ENCODE measurements at places on chromosomes 3 and 15.
A peak's percentile ranks its signal among the peaks of the same experiment; 100 is the strongest.

DNA sequence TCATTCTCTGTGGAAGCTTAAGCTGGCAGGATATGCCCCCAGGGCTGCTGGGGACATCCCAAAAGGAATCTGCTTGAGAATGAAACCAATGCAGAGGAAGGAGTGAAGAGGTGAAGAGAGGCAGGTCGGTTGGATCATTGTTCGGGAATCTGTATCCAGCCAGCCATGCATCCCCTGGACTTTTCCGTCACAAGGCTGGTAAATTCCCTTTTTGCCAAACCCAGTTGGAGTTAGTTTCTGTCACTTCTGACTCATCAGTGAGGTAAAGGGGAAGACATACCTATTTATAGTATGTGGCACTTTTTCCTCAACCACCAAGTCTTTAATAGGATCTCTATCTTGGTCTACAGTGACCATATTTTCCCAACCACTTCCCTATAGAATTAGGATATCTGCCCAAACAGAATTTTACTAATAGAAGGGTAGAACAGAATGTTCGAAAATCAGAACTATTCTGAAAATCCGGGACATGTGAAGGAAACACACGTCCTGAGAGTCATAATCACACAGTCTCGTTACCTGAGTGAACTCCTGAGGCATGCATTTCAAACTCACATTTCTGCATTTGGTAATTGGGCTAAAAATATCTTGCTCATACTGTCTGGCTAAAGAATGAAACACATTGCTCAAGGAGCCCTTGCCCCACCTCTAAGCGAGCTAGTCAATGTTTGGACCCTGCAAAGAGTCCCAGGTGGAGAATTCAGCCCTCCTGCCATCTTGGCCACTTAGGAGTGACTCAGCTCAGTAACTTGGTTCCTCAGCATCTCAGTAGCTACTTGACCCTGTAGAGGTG is 289.7 kb upstream of the ADAMTS9 start:
- peak; percentile 61 for DNase-seq

GRCh38 chr3:139227165-139227564 is 116.7 kb upstream of the MRPS22 start:
- DNase-seq = no peak

GRCh38 chr3:42535981-42536784 is 33.7 kb downstream of the VIPR1 start:
- no peak for DNase-seq

GRCh38 chr3:157122116-157122515 is 37.8 kb downstream of the CCNL1 start:
- DNase-seq = peak; percentile 39

DNA sequence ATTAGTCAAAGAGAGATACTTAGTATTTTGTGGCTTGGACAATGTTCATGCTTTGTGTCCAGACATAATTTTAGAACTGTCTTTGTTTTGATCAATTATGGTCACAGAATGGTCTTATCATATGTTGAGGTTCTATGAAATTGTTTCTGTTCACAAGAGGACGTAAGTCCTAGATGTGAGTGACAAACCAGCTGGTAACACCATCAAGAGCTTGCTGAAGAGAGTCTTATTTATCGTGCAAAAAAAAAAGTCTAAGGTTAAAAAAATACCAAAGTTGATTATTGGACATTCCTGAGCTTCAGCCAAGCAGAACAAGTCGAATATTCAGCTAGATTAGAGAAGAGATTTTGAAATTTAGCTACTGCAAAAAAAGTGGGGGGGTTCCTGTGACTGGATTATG is 495.9 kb upstream of the NAALADL2 start:
- no peak for DNase-seq

GRCh38 chr3:62261121-62261520 is 112.2 kb downstream of the FEZF2 start:
- no peak for DNase-seq

DNA sequence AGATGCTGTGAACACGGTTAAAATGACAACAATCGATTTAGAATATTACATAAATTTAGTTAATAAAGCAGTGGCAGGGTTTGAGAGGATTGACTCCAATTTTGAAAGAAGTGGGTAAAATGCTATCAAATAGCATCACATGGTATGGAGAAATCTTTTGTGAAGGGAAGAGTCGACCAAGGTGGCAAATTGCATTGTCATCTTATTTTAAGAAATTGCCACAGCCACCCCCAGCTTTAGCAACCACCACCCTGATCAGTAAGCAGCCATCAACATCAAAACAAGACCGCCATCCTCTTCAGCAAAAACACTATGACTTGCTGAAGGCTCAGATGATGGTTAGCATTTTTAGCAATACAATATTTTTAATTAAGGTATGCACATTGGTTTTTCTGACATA is 5.7 kb upstream of the CCR5 start:
- DNase-seq = no peak

DNA sequence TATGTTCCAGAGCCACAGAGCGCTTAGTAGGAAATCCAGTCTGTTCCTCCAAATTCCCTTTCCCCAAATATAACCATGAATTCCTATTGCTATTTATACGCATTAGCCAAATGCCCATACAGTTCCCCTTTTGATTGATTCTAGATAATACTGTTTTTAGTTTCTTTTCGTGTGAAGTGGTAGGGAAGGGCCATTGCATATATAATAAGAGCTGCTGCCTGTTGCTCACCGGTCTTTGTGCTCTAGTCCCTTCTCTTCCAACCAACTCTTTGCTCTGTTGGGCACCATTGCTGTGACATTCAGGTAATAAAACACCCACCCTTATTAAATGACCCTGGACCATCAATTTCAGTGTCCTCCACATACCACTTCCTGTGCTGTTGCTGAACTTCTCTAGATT is 379.9 kb upstream of the KCNMB2 start:
- DNase-seq = no peak

DNA sequence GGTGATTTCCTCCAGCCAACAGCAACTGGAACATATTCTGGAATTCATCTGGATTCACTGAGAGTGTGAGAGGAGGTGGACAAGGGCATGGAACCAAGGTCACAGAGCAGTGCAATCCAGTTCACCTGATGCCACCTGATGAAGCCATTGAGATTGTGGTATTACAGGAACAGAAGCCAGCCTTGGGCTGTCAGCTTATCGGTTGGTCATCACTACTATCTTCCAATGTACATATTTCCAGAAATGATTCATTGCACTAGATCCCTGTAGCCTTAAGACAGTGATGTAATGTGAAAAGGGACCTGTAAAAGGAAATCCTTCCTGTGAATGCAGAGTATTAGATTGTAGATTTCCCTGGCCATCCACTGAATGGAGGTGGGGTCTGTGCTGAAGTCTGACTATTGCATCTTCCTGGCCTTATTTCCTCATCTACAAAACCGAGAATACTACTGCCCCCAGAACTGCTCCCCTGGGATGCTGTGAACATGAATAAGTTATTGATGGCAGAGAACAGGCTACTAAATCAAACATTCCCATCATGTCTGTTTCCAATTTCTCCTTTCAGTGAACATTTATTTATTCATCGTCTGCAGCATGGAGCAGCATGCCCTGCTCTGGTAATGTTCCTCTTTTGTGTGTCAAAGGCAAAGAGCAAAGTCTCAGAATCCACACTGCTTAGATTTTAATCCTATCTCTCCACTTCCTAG is 47.4 kb upstream of the TPM1 start:
- DNase-seq = peak; percentile 12

DNA sequence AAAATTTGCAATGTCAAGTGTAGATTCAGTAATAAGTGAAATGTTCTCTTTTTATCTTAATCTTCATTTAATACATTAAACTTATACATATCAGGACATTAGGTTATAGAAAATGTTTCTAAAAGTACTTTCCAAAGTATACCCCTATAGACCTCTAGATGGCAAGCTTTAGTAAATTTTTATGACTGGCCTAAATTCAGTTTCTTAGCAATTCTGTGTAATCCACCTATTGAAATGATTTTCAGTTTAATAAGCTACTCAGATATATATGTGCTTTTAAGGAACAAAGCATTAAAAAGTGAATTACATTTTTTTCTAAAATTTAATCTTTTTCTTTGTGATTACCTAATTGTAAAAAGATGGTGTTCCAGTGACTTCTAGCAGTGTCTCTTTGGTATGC is 342.2 kb downstream of the GBE1 start:
- DNase-seq = no peak

GRCh38 chr3:183074261-183074660 is 25.0 kb downstream of the MCCC1 start:
- no peak for DNase-seq

DNA sequence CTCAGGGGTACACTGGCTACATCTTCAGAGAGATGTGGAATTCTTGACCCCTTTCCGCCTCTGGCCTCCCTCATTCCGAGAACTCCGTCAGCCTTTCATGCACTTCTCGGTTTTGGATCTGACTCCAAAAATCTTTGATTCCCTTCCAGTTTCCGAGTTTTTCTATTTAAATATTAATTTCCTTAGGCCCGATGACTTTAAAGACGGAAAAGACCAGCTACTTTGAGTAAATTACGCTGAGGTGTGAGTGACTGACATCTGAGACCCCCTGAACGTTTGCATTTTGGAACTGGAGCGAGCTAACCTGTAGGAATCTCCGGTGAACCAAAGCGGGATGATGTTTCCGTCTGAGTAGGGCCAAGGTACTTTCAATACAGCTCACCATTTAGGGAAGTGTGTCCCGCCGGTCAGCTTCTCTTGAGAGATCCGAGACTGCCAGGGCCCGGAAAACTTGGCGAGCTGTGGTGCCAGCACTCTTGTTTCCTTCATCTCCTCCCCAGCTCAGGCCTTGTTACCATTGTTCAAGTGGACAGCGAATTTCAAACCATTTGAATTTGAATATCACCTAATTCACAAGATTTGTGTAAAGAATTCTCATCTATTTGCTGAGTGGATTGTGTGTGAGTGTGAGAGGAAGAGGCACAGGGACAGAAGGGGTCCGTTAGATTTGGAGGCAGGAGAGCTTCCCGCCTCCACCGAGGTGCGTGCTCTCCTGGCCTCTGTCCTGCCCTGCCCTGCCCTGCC is 5.4 kb downstream of the SOX14 start:
- no peak for DNase-seq

DNA sequence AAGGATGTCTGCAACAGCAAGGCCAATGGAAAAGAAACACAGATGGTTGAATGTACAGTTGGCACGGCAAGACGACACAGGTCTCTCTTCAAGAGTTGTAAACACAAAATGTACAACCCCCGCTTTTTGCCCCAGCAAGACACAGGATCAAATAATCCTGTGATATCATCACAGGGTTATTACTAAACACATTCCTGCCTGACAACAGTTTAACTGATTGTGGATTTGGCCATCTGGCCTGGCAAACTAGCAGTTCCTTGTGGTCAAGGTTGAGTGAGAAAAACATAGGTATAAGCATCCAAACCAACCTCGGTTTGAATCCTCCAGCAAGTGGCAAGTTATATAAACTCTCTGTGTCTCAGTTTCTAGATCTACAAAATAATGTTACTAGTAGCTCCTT is 23.4 kb downstream of the PARP16 start:
- DNase-seq = no peak

DNA sequence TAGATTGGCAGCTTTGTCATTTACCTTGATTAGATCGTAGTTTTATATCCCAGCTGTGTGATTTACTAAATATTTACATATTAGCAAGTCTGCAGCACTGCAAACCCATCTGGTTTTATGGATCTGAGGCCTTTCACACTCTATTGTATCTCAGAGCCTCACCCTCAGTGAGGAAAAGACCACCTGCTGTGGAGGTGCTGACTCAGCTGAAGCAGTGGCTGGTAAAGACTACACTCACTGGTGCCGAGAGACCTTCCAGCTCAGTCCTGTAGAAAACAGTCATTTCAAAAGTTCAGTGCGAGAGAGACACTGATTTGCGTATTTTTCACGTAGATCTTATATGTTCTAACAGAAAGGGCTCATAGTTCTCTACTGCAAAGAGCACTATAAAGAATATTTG is 307.8 kb upstream of the TPM1 start:
- no peak for DNase-seq

DNA sequence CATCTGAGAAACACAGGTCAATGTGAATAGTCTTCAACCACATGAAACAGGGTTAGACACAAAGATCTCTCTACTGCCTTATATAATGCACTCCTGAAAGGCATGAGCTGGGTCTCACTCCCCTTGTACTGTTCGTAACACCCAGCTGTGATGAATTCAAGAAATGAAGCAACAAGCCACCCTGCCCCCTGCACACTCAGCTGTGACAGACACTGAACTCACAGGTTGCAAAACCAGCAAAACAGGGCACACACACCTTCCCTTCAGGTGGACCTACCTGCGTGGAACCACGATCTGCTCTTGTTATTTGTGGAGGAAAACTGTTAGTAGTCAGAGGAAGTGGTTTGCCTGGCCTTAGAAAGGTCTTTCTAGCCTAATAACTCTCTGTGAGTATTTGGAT is 64.5 kb downstream of the CERS3 start:
- no peak for DNase-seq

GRCh38 chr3:171526869-171527268 is 66.7 kb upstream of the TNIK start:
- DNase-seq = no peak

- DNase-seq = peak; percentile 30
Measured at GRCh38 chr15:38226608-38227266, 25.9 kb upstream of the SPRED1 start.

DNA sequence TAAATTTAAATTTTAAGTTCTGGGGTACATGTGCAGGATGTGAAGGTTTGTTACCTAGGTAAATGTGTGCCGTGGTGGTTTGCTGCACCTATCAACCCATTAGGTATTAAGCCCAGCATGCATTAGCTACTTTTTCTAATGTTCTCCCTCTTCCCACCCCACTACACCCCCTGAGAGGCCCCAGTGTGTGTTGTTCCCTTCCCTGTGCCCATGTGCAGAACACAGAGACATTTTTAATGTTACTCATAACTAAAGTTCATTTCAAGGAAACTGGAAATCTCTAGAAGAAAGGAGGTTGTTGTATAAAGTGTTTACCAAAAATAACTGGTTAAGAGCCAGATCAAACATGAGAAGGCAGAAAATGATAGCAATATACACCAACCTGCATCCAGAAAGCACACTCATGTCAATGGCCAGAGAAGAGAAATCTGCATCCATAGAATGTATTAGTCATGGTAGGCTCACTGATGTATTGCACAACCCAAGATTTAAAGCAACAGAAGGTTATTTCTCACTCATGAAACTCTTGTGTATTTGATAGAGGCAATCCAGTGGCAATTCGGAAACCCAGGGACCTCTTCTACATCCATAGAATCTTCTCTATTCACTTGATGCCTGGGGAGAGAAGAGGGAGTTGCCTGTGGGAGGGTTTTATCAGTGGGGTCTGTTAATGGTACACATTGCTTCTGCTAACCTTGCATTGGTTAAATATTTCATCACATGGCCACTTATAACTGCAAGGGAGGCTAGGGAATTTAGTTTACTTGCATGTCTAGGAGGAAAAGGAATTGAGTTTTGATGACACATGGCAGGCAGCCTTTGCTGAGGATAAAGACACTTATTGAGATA is 321.9 kb upstream of the RASGRP1 start:
- no peak for DNase-seq

GRCh38 chr15:88591384-88591783 is 29.8 kb upstream of the AEN start:
- no peak for DNase-seq
